Aorta (tissue), 5 donors: ENCODE measurements at places on chromosomes 3 and 15. TPM values are rescaled to one million over a fixed set of nuclear protein-coding genes. Genes with fewer than 3 reads are reported as not detected.

DNA sequence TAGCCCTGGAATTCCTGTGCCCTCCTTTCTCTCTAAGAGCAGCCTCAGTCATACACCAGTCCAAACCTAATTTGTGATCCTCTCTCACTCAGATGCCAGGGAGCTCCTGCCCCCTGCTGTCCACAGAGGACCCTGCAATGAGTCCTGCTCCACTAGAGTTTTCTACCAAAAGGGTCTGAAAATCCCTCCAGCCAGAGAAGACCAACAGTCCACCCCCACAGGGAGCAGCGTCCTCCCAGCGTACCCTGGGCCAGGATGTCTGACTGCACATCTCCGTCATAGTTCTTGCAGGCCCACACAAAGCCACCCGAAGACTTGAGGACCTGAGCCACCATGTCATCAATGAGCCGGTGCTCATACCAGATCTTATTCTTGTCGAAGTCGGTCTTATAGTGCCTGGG lies 15.4 kb downstream of the IDH2 start:
- DNase-seq = peak; percentile 68

DNA sequence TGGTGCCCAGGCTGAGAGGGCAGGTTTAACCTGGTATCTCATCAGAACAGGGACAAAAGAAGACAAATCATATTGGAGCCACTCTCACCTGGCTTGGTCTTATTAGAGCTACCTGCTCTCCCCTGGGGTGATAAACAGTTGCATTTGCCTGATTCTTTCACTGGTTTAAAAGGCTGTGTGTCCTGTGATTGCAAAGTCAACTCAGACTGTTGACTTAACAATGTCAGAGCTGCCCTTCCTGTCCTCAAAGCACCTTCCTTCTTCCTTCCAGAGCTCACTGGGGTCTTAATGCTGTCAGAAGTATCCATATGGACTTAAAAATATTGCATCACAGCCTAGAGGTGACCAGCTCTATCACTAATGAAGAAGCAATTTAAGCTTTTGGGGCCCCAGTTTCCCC lies 50.5 kb upstream of the MINAR1 start:
- DNase-seq = no peak

DNA sequence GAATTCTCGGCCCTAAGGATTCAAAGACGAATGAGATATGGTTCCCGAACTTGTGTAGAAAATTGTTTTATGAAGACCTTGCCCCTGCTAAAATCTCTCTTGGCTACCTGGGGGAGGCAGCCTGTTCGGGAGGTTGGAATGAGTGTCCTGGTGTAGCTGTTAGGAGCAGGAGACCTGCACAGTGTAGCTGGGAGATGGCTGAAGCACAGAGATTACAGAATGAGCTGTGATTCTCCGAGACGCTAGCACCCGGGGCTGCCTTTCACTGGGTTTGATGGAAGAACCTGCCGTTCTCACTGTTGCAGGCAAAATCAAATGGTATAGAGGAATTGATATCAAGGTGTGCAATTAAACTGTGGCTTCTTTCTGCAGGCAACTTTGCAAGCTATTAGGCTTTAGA lies 68.0 kb downstream of the TRAK1 start:
- no peak for DNase-seq

Gene ABHD6
- 10.4 TPM for total RNA-seq

Gene PLSCR4
- 135 TPM for total RNA-seq

Gene MITF
- 30.5 TPM for total RNA-seq
